H1 (cell line): ENCODE measurements at places on chromosomes 7 and 10.

- DNase-seq = no peak
Observed at GRCh38 chr10:6012121-6012905, 35.0 kb upstream of the IL15RA start.

DNA sequence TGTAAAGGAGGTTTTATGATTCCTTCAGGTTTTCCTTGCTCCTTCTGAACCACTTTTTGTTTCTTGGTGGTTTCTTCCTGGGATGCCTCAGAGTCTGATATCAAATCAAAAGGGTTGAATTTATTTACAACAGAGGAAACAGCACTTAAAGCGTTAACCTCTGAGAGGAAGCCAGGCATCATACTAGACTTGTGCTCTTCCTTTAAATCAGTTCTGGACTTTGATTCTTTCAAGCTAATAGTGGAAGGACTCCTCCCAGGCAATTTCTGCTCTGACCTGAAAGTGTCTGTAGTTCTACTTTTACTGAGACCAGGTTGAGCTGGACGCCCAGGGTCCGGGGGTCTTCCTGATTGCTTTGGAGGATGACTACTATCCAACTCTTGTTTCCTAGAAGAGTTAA lies 6.7 kb downstream of the PCLO start:
- no peak for DNase-seq

- no peak for DNase-seq
Observed at GRCh38 chr7:127018889-127019288, 233.9 kb downstream of the GRM8 start.

GRCh38 chr10:105189463-105189800 lies 548.3 kb downstream of the SORCS3 start:
- no peak for DNase-seq

- no peak for DNase-seq
Observed at GRCh38 chr10:74587109-74587854, 239.1 kb upstream of the KAT6B start.
